ENCODE measurements at places on chromosomes 4 and X.

DNA sequence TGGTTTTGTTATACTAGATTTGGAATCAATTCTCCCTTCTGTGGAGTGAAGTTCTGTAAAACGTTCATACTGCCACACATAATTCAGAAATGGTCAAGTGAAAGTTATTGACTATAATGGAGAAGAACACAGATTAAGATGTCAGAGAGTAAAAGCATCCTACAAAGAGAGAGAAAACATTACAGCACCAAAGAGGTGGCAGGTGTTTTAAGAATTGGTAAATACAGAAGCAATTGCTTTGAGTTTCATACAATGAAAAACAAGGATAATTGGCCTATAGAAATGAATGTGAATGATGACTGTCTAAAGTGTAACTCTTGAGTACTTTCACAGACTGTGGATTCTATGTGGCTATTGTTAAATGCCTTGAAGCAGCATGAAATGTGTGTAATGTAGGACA is 435.6 kb upstream of the SMIM31 start:
- DNase-seq, result no peak

- DNase-seq, result peak; percentile 2
These were observed at the start of gene TRAM1L1 for GRCh38 chr4:117084866-117085701. Gene TRAM1L1 (minus strand): TSS chr4:117085576. CDS start chr4:117085393, 183 bp downstream.

DNA sequence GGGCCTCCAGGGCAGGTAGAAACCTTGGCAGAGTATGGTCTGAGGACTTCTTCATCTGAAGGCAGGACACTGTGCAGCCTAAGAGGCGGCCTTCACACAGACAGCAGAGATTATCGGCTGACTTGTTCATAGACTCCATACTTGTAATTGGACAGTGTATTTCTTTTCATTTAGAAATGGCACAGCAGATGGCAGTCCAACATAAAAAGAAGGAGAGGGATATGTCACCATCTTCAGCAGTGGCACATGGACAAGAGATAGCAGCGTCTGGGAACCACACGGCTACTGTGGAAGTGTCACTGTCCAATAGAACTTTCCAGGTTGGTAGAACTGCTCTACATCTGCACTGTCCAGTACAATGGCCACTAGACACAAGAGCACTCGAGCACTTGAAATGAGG is 21.7 kb upstream of the GEMIN8 start:
- DNase-seq, result no peak

DNA sequence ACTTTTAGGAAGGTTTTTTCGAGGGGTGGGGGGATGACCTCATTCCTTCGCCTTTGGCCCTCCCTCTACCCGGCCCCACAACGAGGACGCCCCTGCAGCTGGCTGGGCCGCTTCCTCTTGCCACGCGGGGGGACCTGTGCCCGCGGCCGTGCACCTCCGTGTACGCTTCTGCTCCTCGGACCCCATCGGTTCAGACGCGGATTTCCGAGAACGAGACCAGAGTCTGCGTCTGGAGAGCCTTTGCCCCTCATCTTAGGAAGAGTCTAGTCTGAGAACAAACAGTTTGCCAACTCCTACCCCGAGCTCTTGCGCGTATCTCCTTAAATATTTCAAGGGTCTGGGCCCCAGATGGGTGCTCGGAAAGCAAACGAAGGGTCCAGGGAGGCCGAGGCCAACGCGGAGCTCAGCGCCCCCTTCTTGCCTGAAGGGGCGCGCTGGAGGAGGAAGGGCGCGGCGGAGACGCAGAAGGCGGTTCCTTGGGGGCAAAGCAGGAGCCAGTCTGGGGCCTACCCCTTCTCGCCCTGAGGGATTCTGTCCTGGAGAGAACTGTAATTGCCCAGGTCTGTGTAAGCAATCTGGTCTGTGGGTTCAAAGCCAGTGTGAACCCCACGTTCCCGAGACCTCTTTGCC is 3.9 kb upstream of the SFRP2 start:
- DNase-seq, result no peak

- DNase-seq, result no peak
These were observed 83.3 kb downstream of the CLDN34 start for GRCh38 chrX:10050481-10050880.

DNA sequence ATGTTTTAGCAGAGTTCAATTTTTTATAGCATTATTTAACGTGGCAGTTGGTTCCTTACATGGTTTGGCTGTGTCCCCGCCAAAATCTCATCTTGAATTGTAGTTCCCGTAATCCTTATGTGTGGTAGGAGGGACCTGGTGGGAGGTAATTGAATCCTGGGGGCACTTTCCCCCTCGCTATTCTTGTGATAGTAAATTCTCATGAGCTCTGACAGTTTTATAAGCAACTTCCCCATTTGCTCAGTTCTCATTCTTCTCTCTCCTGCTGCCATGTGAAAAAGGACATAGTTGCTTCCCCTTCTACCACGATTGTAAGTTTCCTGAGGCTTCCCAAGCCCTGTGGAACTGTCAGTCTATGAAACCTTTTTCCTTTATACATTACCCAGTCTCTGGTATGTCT is 329.5 kb downstream of the GRIA2 start:
- peak; percentile 14 for DNase-seq

DNA sequence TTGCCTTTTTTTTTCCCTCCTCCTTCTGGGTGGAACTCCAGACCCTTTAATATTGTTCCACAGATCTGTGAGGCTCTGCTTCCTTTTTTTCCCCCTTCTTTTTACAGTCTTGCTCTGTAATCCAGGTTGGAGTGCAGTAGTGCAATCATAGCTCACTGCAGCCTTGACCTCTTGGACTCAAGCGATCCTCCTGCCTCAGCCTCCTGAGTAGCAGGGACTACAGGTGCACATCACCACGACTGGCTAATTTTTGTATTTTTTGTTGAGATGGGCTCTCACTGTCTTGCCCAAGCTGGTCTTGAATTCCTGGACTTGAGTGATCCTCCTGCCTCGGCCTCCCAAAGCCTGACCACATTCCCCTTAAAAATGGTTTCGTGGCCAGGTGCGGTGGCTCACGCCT is 26.8 kb downstream of the NSD2 start:
- no peak for DNase-seq

GRCh38 chrX:49993661-49994060 is 71.3 kb downstream of the CLCN5 start:
- DNase-seq, result no peak

GRCh38 chrX:103310555-103311398 is at the start of gene BEX2:
Gene BEX2 (minus strand): TSS chrX:103310990. CDS start chrX:103309976, 1,014 bp downstream.
- peak; percentile 1 for DNase-seq

DNA sequence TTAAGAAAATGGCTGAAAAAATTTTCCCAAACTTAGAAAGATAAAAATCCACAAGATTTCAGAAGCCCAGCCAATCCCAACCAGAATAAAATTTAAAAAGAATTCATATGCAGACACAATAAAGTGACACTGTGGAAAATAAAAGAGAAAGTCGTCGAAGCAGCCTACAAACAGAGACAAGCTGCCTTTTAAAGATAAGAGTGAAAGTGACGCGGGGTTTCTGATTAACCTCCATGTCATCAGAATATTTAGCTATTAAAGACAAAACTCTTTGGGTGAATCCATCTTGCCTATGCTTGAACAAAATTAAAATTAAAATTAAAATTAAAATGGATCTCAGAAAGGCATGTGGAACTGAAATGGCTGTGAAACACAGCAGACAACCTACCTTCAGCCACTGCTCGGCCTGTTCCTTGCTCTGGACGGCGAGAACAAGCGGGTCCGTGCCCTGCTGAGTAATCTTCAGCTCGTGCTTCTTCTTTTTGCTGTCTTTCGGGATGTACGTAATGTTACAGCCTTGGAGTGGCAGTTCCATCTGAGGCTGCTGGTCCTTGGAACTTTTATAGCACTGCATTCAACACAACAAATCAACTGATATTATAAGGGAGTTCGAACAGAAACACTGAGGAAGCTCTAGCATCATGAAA is 101.4 kb downstream of the AFAP1 start:
- DNase-seq, result no peak
